ENCODE measurements at places on chromosomes 3 and 15.

- DNase-seq: no peak
These were observed 272.9 kb upstream of the BCHE start for GRCh38 chr3:166110102-166110501.

DNA sequence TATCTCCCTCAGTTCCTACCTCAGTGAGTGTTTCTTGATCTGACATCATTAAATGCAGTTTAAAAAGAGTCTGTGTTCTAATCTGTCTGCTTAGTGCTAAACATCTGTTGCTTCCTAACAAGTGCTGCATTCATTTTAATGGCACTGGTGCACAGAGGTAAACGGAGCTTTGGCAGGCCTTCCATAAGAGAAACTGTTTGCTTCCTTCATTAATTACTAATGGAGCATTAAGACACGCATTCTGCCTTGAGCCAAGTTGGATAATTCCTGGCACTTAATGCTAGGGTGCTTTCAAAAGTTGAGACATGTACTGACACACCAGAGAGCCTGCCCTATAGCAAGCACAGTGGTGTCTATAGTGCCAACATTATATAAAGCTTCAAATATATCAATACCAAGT, 34.7 kb downstream of the SCG5 start:
- DNase-seq: no peak

DNA sequence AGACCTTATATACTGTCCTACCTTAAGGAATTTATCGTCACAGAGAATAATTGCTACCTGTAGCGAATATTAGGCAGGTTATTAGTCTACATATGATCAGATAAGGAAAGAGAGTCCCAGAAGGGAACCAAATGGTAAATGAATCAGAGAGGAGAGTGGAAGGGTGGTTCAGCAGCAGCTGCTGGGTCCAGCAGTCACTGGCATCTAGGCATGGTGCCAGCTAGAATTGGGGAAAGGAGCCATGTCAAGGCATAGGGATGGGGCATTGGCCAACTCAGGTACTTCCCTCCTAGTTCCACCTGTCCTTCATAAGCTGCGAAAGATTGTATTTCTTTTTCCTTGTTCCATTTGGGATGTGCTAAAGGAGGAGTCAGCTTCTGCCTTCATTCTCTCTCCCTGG, 23.4 kb downstream of the HACD3 start:
- no peak for DNase-seq

GRCh38 chr3:183161552-183162336, 790 bp downstream of the LAMP3 start:
- DNase-seq: peak; percentile 73

GRCh38 chr3:122893754-122894668, 99.1 kb downstream of the SLC49A4 start:
- DNase-seq: peak; percentile 19

Measured in RPMI8226 (cell line).